Activated T-cell treated with anti-CD3 and anti-CD28 coated beads for 4 hours (primary cell): ENCODE measurements at places on chromosomes 2 and 18.
A peak's percentile ranks its signal among the peaks of the same experiment; 100 is the strongest.

DNA sequence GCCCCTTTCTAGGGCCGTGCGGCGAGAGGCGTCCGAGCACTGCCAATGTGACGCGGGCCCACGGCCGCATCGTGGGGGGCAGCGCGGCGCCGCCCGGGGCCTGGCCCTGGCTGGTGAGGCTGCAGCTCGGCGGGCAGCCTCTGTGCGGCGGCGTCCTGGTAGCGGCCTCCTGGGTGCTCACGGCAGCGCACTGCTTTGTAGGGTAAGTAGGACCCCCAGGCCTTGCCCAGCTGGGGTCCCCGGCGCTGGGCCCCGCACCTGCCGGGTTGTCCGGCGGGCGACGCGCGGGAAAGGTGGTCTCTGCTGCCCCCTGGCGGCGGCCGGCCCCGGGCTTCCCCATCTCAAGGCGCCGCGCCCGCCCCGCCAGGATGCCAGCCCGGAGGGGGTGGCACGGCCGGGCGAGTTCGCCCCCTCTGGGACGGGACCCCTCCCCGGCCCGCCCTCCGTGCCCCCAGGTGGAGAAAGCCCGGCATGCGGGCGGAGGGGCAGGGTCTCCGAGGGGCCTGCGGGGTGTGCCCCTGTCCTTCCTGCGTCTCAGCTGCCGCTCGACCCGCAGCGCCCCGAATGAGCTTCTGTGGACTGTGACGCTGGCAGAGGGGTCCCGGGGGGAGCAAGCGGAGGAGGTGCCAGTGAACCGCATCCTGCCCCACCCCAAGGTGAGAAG is 1.9 kb downstream of the PRSS56 start:
- DNase-seq: peak; percentile 66

GRCh38 chr2:189685540-189686229 is 11.2 kb downstream of the ANKAR start:
- DNase-seq: no peak

GRCh38 chr2:177058747-177059146 is 153.8 kb upstream of the HNRNPA3 start:
- no peak for DNase-seq

DNA sequence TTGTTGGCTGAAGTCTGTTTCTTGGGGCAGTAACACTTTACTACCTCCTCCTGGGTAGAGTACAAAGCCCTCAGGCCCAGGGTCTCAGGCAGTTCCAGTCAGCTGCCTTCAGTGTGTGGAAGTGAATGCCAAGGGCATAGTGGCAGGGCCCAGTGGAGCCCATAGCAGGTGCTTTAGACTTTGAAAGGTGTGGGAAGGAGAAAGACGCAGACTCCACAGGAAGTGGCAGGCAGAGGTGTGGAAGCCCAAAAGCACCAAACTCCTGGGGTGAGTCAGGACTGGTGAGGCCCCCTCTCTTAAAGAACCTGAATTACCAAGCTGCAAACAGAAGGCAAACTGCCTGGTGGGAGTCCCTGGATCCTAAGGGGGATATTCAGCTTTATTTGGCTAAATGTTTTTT is 45.3 kb downstream of the ADAM23 start:
- DNase-seq: no peak

- DNase-seq: no peak
Observed at GRCh38 chr2:174324530-174324929, 10.2 kb upstream of the SP9 start.

- DNase-seq: no peak
Observed at GRCh38 chr2:210527286-210527685, 29.1 kb upstream of the CPS1 start.
